ENCODE measurements at places on chromosomes 5 and 9.

- DNase-seq = no peak
Measured at GRCh38 chr9:84703793-84704192, 34.3 kb downstream of the NTRK2 start.

GRCh38 chr9:24620741-24621140 is 75.0 kb upstream of the IZUMO3 start:
- DNase-seq = no peak

DNA sequence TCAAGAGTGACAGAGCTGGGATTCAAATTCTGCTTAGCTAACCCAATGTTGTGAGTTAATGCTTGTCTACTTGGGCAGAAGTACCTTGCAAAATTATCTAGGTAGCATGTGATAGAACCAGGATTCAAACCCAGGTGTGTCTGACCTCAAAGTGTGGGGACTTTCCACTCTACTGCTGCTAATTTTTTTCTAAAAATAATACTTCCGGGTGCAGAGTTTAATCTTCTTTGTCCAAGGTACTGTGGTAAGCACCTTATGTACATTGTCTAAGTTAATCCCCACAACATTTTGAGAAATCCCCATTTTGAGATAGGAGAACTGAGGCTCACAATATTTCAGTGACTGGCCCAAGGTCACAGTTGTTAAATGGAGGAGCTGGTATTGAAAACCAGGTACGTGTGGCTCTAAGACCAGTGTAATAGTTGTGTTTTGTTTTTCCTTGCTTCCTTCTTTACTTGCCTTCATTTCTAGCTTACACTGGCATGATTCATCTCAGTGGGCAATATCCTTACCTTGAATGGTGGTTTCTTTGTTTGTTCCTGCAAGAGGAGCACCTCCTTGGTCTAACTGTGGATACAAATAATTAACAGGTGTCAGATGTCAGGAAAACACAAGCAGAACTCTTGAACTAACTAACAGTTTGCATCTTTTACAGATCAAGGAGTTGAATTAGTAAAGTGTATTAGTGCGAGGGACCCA is 7.5 kb downstream of the ALDOB start:
- DNase-seq = no peak

DNA sequence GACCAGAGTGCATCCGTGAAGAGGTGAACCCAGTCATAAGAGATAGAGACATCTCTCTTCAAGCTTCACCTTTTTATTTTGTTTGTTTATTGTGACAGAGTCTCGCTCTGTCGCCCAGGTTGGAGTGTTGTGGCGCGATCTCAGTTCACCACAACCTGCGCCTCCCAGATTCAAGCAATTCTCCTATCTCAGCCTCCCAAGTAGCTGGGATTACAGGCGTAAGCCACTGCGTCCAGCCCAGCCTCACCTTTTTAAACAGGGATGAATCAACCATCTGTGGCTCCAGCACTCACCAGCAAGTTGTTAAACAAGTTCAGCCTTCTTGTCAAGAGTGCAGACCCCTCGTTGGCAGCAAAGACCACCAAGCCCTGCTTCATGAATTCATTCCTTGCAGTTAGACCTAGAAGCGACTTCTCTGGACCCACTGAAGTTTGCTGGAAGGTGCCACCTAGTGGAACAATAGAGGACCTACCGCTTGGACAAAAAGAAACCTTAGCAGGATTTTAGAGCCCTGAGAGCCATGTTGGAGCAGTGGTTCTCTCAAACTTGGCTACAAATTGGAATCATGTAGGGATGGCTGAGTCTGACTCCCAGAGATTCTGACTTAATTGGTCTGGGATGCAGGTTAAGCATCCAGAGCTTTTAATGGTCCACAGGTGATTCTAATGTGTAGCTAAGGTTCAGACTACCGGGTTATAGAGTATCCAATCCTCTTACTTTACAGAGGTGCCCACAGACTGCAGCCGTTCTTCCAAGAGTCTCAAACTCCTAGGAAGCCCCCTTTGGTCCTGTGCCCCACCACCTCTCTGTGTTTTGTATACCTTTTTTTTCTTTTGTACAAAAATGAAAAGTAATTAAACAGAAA is 10.5 kb upstream of the GALNT10 start:
- no peak for DNase-seq

GRCh38 chr5:15787681-15788080 is 287.7 kb downstream of the FBXL7 start:
- no peak for DNase-seq

DNA sequence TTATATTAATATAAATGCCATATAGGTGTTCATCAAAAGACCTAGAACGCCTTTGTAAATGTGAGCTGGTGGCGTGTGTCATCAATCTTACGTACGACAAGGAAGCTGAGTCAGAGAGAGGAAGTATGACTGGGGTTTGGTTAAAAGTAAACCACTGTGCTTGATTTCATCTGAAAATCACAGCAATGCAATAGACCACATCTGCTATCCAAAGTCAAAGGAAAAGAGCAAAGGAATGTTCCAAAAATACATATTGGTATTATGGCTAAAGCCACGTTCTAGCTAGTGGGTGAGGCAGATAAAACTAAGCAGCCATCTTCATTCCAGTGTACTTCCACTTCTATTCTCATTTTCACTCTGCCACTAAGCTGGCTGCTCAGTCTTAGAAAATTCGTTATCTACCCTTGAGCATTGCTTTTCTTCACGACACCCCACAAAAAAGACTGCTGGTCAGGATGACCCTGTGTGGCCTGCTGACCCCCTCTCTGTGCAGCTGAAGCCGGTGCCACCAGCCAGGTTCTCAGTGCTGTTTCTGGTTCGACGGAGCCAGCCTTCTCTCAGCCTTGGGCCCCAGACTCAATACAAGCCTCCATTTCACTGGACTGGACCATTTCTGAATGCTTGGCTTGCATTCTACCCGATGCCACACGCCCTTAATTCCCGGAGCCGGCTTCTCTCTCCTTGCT is 23.8 kb downstream of the SHC3 start:
- DNase-seq = no peak

Measured in iPS DF 19.7 (cell line).